ENCODE measurements at places on chromosomes 11 and 22.

GRCh38 chr11:38839071-38839470 lies 2241.0 kb upstream of the RAG2 start:
- DNase-seq, result no peak

- no peak for DNase-seq
Observed at GRCh38 chr22:50473088-50473487, 1.7 kb downstream of the SBF1 start.

GRCh38 chr22:50248196-50249081 lies 2.6 kb downstream of the HDAC10 start:
- no peak for DNase-seq

DNA sequence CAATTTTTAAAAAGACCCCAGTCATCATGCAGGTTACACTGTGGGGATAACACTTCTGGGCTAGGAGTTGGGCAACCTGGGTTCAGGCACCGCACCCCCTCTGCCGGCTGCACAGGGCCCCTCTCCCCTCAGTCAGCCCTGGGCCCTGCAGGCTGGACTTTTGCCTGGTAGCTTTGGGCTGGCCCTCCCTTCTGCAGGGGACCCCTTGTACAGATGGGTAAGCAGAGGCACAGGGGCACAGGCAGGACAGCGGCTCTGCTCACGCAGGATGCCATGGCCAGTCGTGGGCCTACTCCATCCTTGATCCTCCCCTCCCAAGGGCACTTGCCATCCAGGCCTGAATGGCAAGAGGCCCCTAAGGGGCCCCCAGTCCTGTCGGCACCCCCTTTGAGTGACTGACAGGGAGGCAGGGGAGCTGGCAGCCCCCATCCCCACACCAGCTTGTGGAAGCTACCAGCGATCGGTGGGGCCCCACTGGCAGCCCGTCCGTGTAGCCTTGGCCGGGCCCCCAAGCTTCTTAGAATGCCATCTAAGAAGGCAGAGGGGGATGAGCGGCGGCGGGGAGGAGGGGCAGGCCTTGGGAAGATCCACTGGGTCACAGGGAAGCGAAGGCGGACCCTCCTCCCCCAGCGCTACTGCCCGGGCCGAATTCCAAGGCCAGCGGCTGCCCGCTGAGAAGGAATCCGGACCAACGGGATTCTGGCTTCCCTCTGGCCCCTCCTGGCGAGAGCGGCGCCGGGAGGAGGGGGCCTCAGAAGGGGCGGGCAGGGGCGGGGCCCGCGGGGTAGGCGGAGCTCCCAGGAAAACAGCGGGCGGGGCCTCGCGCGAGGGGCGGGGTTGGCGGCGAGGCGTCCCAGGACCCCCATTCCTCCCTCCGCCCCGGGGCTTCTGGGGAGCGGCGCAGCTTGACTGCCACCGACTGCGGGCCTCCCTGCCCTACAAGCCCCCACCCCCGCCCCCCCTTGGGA lies 6.8 kb upstream of the CHKA start:
- no peak for DNase-seq

DNA sequence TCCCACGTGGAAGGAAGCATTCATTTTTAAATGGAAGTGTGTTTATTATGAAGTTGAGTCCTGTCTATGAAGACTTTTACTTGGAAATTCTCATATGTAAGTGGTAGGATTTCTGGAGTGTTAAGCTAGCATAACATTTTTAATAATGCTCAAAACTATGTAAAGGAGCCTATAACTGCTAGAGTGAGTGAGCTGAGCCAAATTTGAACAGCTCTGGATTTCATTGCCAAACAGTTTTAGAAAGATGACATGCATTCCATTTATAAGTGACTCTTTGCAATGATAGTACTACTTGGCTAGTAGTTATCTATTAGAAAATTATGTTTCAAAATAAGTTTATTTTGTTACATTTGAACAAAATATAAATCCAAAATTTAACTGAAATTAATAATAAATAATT lies 721.2 kb downstream of the LUZP2 start:
- DNase-seq, result no peak

GRCh38 chr22:35729309-35729698 lies 11.6 kb downstream of the APOL5 start:
- DNase-seq, result no peak

DNA sequence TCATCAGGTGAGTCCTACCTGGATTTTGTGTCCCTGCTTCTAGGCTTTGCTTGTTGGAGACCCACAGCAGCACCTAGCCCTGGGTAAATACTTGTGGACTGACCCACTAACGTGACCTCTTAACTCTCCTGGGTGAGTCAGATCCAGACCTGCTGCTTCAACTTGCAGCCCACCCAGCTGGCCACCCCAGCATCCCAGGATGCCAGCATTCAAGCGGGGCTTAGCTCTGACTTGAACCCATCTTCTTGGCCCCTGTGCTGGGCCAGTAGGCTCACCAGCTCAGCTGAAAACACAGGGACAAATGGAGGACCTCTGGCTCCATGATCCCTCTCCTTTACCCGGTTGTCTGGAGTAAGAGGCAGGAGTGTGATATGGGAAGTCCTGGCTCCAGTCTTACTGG lies 33.5 kb downstream of the PARVG start:
- DNase-seq, result no peak

DNA sequence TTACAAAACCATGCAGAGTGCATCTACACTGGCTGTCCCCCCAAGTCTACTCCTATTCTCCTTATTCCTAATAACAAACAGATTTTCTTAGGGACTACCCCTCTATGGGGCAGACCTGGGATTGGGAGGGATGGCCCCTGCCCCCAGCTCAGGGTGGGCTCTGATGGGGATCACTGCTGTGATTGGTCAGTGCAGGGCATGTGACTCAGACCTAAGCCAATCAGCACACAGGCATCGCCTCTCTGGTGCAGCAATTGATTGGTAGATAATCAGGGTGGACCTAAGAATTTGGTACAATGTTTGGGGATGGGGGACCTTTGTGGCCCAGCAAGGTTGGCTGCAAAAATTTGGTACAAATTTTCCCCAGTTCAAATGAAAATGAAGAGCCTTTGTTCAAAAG lies 57.2 kb upstream of the SHANK2 start:
- DNase-seq, result no peak

DNA sequence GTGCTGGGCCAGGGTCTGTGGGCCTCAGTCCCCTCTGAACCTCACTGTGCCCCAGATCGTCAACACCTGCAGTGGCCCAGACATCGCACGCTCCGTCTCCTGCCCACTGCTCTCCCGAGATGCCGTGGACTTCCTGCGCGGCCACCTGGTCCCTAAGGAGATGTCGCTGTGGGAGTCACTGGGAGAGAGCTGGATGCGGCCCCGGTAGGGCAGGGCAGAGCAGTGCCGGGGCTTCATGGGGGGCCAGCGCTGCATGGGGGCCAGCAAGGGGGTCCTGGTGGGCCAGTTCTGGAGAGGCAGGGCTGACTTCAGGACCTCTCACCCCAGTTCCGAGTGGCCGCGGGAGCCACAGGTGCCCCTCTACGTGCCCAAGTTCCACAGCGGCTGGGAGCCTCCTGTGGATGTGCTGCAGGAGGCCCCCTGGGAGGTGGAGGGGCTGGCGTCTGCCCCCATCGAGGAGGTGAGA lies 16.3 kb downstream of the EPS8L2 start:
- DNase-seq, result no peak
